Germinal center (tissue), 1 donor: ENCODE measurements at places on chromosomes 11 and 22.
A peak's percentile ranks its signal among the peaks of the same experiment; 100 is the strongest.

- DNase-seq: peak; percentile 39
Observed at GRCh38 chr22:44182588-44183286, 2.0 kb downstream of the PARVG start.

- no peak for DNase-seq
Observed at GRCh38 chr11:131486100-131486499, 115.7 kb downstream of the NTM start.

- DNase-seq: no peak
Observed at GRCh38 chr11:120124355-120124754, 13.6 kb downstream of the TRIM29 start.

GRCh38 chr11:32094923-32095322 lies 4.0 kb downstream of the RCN1 start:
- no peak for DNase-seq

DNA sequence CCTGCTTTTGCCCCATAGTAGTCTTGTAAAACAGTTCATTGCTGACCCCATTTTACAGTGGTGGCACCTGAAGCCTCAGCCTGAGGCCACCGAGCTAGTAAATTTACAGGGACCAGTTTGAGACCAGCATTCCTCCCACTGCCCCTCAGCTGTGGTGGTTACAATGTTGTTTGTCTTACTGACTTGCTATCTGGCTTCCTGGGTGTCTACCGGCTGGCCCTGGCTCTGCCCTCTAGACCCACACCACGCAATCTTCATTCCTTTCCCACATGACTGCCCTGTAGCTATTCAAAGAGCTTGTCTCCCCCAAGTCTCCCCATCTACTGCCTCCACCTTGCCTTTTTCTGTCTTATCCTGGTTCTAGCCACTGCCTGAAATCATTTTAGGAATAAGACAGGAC lies 20.8 kb downstream of the PIK3IP1 start:
- DNase-seq: no peak

DNA sequence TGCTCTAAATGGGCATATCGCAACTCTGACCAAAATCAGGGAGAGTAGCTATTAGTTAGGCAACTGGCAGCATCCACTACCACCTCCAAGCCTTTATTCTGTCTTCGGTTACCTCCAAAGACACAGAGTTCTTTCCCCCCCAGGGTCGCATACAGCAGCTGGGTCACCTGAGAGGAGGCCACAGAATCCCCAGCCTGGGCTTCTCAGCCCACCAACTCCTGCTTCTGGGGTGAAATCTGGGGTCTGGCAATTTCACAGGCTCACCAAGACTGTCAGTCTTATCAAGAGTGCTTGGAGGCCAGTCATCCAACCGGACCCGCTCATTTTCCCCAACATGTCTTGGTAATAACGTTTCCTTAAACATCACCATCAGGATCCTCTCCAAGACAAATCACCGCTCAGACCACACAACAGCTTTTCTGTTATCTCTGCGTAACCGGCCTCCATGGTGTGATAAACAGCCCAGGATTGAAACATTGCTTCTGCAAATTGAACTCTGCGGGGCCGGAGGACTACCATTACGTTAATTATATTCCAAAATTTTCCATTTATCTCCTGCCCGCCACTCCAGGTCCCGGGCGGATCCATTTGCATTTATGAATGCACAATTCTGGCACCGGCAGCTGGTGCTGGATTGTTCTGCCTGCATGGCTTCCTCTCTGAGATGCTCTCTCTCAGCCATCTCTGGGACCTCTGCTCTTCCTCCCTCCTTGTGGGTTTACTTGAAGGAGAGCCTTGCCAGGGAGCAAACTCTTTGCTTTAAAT lies 35.6 kb downstream of the RTL6 start:
- no peak for DNase-seq

GRCh38 chr11:82229341-82229740 lies 504.3 kb downstream of the FAM181B start:
- peak; percentile 3 for DNase-seq

DNA sequence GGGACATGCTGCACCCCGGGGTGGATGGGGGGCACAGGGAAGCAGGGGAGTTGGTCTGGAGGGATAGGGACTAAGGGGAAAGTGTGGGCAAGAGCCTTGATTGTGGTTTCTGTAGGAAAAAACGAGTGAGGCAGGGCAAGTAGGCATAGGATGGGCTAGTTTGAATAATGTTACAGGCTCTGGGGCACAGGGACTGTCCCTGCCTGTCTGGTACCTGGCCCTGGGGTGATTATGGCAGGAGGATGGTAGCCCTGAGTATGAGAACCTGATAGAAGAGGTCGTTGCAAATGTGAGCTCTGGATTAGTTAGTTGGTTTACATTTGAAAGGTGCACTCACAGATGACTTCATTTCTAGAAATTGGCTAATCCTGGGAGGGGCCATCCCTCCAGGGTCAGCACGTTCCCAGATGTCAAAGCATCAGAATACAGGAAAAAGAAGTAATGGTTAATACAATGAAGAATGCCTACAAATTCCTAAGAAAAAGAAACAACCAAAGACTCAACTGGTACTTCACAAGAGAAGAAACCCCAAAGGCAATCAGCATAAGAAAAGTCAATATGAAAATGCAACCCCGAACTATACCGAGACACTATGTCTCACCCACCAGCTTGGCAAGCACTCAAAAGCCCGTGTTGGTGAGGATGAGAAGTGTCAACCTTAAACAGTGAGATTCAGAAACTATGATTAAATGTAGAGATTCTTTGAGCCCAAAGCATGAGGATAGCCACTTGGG lies 11.3 kb upstream of the SMIM38 start:
- no peak for DNase-seq

DNA sequence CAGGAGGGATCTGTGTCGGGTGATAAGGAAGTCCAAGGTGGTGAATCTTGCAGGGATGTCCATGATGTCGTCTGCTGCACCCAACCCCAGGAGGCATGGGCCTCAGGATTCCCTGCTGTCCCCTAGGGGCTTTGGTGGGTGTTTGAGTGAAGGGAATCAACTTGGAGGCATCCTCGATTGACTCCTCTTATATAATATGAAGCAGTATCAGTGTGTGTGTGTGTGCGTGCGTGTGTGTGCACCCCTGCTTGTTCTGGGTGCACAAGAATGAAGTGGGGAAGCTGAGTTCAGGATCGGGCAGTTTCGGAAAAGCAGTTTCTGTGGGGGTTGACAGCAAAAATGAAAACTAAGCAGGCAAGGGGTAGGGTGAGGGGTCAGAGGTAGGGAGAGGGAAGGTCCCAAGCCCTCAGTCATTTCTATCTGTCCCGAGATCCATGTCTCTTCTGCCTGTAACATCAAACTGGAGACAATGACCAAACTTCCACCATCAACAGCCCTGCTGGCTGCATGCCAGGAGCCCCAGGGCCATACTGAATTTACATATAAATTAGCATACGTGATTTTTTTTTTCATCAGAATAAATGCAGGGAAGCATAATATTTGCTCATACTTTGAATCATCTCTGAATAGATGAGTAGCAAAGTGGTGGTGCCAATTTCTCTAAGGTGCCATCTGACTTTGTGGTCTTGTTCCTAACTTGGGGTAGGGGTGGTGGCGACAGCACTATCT lies 2.0 kb downstream of the NTM start:
- DNase-seq: no peak

- no peak for DNase-seq
Observed at GRCh38 chr22:38086001-38086845, 2.2 kb upstream of the SLC16A8 start.

- no peak for DNase-seq
Observed at GRCh38 chr11:8683115-8683807, 669 bp downstream of the RPL27A start.

- DNase-seq: no peak
Observed at GRCh38 chr11:117045956-117046355, 52.3 kb downstream of the SIK3 start.

DNA sequence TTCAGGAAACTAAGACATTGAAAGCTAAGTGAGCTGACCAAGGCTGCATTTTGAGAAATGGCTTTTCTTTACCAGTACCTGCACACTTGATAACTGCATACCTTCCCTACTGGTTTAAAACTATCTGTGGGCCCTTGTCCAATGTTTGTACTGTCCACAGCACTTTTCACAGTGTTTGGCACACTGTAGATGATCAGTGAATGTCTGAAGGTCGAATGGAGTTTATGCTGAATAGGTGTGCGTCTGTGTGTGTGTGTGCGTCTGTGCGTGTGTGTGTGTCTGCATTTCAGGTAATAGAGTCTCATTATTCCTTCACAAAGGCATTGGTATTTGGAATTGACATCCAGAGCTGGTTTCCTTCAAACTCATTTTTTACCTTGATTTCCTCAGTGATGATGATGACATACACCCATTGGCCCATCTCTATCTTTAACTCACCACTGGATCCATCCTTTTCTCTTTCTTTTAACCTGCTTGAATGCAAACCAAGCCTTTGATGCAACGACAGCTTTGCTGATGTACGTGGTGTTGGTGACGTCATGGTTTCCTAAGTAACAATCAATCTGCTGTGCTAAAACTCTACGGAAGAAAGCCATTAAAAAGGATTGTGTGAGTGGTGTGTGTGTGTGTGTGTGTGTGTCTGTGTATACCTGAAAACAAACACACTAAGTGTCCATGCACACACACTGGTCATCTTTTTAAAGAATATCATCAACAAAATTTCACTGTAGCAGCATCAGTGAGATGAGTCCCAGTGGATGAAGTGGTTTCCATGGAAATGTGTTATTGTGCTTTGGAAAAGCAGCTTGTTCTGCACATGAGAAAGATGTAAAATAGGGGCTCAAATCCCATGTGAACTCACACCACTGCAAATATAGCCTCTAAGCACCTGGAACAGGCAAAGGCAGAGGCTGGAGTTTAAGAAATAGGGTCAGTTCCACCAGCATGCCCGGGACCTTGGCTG lies 490.2 kb upstream of the B3GAT1 start:
- DNase-seq: no peak

DNA sequence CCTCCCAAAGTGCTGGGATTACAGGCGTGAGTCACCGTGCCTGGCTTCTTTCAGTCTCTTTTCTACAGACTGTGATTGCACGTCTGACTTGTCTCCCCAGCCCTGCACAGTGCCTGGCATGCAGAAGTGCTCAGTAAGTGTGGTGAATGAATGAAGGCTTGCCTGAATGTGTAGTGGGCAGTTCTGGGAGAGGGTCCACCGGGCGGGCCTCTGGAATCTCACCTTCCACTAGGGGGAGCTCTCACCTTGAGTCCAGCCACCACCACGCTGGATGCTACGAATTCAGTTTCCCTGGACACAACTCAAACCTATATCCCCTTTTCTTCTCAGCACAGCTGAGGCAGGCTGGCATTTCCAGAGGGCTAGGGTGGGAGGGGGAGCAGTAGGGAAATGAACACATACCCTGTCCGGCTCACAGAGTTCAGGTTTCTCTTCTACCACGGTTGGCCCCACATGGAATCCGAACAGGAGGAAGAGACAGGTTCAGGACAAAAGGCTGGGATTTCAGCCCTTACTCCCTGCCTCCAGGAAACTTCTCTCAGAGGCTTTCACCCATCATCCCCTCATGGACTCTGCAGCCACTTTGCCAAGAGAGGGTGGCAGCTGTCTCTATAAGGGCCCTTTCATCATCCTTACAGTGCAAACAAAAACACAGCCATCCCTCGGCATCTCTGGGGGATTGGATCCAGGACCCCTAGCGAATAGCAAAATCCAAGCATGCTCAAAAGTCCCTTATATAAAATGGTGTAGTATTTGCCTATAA lies 86.8 kb downstream of the NECTIN1 start:
- DNase-seq: peak; percentile 33

- DNase-seq: peak; percentile 68
Observed at GRCh38 chr22:49966774-49967705, 6.5 kb downstream of the PIM3 start.

- DNase-seq: no peak
Observed at GRCh38 chr11:107494055-107494454, 36.4 kb upstream of the CWF19L2 start.

DNA sequence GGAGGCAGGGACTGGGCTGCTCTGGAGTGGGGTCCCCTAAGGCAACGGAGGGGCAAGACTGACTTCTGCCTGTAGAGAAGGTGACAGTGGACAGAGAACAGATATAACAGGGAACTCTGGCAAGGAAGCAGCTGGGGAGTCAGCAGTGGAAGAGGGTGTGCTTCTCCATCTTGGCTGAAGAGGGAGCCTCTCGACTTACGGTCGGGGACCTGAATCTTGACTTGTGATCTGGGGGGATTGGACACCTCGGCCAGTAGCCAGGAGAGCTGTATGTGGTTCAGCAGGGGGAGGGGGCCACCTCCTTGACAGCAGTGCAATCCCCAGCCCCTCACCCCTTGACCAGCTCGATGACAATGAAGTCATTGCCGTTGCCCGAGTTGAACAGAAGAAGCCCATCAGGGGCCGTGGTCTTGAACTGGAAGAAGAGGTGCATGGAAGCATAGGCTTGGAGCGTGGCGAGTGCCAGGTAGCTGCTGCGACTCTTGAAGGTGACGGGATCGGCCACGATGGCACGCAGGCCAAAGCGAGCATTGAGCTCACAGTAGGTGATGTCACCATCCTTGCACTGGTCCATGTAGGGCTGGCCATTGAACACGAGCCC lies 60.0 kb downstream of the SLC22A12 start:
- peak; percentile 46 for DNase-seq

DNA sequence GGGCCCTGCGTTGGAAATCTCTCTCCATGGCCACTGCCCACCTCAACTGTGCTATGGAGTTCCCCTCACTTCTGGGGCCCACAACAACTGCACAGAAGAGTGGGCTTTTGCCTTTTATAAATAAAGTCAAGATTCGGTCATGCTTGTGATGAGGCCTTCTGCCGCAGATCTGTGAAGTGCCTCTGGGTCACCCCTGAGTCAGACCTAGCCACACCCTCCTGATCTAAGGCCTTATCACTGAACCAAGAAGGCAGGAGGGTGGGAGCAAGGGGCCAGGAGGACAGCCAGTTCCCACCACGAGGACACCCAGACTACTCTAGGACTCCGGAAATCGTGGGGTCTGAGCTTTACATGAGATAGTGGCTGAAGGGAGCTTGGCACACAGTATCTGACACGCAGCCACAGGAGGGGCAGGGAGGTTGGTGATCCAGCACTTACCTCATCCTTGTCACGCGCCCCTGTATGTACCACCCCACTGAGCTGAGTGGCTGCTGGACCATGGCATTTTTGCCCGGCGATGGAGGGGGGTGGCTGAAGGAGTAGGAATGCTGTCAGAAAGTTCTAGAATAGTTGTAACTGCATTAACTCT lies 115.7 kb downstream of the ABTB2 start:
- DNase-seq: peak; percentile 46

- no peak for DNase-seq
Observed at GRCh38 chr22:38450234-38450797, 4.7 kb downstream of the KCNJ4 start.

GRCh38 chr11:121550247-121551030 lies 97.7 kb upstream of the SORL1-AS1 start:
- DNase-seq: no peak
